ENCODE measurements at places on chromosomes 16 and 17.

- no peak for DNase-seq
These were observed 21.7 kb downstream of the FAM117A start for GRCh38 chr17:49742166-49742638.

- no peak for DNase-seq
These were observed 862 bp downstream of the CLEC16A start for GRCh38 chr16:10945065-10945787.

DNA sequence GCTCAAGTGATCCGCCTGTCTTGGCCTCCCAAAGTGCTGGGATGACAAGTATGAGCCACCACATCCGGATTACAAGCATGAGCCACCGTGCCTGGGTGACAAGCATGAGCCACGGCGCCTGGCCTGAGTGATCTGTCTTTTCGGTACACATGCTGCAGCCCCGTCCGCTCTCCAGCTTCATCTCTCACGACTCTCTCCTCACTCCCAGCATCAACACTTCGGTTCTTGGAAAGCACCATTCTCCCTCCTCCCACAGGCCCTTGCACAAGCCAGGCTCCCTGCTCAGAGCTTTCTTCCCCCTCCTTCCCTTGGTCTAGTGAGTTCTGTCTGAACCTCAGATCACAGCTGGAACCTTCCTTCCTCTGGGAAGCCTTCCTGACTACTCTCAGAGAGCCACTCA, 6.5 kb upstream of the NCBP3 start:
- no peak for DNase-seq

DNA sequence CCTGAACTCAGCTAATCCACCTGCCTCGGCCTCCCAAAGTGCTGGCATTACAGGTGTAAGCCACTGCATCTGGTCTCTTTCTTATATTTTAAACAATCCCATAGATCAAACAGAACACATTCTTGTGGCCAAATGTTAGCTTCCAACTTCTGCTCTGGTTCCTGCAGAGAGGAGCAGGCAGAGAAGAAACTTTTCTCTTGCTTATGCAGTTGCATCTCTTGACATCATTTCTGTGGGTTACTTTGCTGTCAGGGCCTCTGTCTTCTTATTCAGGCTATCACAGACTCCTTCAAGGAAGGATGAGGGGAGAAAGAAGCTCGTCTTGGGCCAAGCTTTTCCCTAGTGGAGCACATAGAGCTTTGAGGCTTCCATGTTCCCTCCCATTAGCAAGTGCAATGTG, 7.8 kb downstream of the HSD17B2 start:
- DNase-seq: no peak

- no peak for DNase-seq
These were observed 28.8 kb downstream of the MGAT5B start for GRCh38 chr17:76897023-76897422.

DNA sequence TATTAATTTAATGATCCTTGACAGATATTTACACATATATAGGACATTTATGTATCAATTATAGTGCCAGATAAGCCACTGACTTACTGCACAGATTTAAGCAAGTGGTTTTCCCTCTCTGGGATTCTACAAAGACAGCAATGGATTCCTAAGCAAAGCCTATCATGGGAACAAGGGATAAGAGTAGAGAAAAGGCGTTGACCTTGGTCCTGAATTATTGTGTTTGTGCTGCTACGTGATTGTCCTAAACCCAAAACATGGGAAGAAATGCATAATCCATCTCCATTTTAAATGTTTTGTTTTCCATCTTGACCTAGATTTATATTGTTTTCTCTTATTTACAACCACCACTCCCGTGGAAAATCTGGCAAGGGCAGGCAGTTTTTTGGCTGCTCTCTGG, 14.0 kb downstream of the SLFN11 start:
- no peak for DNase-seq

DNA sequence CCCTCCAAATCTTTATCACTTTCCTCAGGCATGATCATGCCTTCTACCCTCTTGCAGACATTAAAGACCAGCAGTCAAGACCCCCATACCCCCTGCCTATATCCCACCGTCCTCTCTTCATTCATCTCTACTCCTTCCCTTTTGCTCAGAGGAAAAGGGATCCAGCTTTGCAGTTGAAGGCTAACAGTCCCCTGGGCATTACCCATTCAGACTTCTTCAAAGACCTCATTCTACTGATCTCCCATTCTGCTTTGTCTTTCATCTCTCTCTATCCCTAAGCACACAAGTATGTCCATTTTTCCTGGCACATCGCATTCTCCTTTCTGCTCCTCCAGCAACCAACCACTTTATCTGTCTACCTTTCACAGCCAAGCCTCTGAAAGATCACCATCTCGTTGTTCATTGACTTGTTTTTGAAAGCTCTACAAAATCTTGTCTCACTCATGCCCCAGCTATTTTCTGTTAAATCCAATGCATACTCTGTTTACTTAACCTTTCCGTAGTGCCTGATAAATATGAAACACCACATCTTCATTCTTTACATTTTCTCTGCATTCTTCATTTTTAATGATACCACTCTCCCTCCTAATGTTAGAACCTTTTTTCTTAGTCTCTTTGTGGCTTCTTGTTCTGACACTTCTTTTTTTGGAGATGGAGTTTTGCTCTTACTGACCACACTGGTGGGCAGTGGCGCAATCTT, 14.1 kb upstream of the LCMT1 start:
- DNase-seq: no peak

DNA sequence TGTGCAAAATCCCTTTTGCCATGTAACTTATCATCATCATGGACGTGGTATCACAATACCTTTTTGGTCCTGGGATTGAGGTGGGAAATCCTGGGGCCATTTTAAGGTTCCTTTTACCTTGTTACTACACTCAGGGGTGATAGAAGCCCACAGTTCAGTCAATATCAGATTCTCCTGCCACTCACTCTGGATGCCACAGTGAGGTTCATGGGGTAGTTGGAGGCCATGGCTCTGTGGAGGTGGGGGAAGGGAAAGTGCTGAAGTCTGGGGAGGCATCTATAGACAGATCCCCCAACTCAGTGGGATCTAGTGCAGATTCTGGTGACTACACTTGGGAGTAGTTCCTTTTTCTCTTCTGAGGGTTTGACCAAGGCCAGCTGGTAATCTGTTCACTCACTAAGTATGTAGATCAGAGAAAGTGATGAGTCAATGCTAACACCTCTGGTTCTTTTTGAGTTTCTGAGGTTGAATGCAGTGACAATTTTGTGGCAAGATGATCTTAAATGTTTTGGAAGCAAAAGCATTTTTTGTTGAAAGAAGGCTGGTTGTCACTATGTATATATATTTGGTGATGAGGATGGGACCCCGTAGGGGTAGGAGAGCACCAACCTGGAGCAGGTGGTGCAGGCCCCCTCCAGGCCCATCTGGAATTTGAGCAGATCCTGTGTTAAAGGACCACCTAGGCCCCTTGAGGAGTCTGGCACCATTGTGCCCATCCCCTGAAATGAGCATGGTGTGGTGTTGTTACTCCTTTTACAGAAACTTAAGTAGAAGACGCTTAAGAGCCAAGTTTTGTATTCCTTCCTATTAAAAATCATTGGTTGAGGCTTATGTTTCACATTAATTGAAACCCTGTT, 18.8 kb upstream of the IRF8 start:
- DNase-seq: no peak

DNA sequence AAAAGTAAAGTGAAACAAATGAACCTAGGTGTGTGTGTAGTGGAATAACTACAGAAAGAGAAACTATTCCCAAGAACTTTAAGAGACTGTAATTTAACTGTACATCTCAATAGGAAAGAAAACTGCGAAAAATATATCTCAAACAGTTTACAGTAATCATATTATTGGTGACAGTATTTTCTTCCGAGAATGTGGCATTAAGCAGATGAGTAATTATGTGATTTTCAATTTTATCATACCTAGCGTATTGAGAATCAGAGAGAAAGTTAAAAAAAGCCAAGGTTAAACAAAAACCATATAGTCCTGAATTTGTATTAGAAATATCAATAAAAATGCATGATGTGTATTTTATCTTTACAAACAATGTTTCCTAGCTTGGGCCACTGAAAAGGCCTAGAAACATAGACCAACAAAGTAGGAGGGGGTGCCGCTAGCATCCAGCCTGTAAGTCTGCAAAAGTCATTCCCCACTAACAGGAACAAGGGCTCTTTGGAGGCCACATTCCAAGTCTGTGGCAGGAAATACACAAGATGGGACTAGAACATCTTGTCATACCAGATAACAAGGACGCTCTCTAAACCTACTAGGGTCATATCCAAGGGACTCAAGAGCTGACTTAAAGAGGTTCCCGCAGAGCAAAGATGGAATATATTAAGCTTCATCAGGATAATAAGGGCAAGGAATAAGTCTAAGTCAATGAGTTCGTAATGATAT, 20.5 kb downstream of the RNF157 start:
- no peak for DNase-seq

GRCh38 chr16:87844120-87844733, 25.1 kb downstream of the SLC7A5 start:
- DNase-seq: no peak

DNA sequence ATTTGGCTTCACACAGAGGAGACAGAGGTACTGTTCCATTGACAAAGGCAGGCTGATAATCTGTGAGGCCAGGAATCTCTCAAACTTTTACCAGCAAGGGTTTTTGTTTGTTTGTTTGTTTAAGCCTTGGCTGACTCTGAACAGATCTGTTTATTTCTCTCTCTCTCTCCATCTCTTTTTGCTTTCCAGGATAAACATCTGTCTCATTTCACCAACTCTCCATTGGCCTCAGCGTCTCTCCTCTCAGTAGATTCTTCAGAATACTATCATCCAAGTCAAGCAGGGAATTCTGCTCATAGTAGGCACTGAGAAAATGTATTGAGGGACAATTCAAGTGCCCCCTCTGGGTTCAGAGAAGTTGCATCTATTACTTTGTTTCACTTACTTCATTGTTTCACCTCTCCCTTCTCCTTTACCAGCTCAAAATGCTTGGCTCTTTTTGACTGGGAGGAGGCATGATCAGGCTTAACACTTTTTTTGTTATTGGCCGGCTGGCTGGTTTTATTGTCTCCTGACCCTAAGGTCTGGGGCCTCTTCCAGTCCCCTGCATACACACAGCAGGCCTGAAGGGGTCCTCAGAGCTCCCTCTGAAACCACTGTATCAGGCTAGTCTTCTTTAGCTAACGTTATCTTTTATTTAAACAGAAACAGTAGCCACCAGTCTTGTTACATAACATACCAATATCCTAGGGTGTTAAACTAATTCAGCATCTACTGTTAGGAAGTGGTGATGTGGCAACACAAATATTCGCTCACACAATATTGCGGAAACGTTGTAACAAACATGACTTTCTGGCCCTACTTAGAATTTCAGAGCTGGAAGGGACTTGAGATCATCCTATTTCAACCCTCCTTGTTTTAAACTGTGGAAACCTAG, 2.0 kb upstream of the YPEL2 start:
- DNase-seq: no peak

GRCh38 chr17:57665128-57665527, 80.0 kb downstream of the CCDC182 start:
- no peak for DNase-seq

GRCh38 chr16:68065716-68066305, 19.4 kb upstream of the NFATC3 start:
- DNase-seq: no peak

- DNase-seq: no peak
These were observed 7.8 kb upstream of the GSE1 start for GRCh38 chr16:85605051-85605911.

DNA sequence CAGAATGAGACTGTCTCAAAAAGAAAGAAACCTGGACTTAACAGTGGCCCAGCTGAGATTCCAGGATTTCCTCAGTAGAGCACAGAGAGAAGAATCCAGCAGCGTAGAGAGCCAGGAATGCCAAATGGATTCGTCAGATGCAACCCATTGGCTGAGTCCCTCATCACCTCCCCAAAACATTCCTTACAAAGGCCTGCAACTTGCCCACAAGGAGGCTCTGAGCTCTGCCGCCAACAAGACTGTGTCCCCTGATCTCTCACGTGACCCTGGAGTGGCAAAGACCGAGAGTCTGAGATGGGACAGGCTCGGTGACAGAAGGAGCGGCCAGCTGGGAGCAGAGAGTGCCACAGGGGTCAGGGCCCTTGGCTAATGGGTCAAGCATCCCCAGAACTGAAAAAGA, 6.9 kb upstream of the CHMP6 start:
- DNase-seq: no peak

- no peak for DNase-seq
These were observed 2.1 kb downstream of the METTL22 start for GRCh38 chr16:8623634-8624033.

- DNase-seq: no peak
These were observed 3.9 kb downstream of the CTRB2 start for GRCh38 chr16:75203096-75203495.

DNA sequence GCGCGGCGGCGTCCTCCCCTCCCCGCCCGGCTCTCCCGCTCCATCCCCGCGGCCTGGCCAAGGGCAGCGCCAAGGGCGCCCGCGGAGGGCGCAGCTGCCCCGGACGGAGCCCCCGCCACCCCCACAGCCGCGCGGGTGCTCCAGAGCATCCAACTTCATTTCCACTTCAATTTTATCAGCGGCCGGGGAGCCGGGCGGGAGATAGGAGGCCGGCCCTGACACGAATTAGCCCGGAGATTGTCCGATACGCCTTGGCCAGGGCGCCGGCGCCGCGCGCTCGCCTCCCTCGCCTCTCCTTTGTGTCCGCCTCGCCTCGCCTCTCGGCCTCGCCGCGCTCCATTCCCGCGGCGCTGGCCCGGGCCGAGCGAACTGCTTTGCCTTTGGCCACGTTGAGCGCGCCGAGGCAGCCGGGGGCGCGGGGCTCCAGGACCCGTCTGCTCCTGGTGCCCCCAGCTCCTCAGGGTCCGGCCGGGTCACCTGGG, 129.1 kb upstream of the LHX1 start:
- DNase-seq: no peak

- DNase-seq: no peak
These were observed 10.6 kb downstream of the ITGB4 start for GRCh38 chr17:75731716-75732498.

GRCh38 chr17:51853857-51854256, 304.7 kb downstream of the CA10 start:
- DNase-seq: no peak

GRCh38 chr17:17414341-17414805, 62.4 kb upstream of the MED9 start:
- DNase-seq: no peak

DNA sequence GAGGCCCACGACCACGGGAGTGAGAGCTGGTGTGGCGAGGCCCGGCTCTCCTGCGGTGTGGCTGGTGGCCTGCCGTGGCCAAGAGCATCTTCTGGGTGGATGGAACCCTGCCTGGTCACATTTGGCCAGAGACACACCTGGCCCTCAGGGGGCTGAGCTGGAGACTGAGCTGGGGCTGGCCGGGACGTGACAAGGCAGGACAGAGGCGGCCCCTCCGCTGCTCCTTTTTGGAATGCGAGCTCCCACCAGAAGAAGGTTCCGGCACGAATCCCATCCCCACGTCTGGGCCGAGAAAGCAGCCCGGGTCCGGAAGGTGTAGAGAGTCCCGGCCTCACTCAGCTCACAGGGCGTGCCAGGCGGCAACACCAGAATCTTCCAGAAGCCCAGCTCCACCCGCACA, 26.0 kb upstream of the CHMP6 start:
- no peak for DNase-seq

- peak; percentile 77 for DNase-seq
These were observed 38.8 kb downstream of the PKD1L3 start for GRCh38 chr16:71961066-71962039.

GRCh38 chr16:89150090-89150835, 21.3 kb upstream of the CDH15 start:
- no peak for DNase-seq
